H9 (cell line): ENCODE measurements at places on chromosomes 2 and 18.

- no peak for DNase-seq
Measured at GRCh38 chr2:208266553-208266893, 468 bp downstream of the PIKFYVE start.

DNA sequence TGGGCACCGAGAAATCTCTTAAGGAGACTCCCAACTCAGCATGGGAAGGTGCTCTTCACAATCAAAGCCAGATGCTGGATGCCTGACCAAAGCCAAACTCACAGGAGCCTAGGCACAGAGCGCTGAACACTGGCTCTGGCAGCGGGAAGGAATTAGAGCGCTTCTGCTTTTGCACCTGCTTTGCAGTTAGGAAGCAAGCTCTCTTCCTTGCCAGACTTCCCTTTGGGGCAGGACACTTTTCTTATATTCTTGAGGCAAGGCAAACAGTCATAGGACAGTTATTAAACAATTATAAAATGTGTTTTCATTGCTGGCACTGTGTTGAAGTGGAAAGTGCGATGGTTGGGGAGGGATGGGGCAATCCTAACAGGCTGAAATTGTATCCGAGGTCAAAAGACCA, 79.6 kb upstream of the DNMT3A start:
- DNase-seq: no peak

- no peak for DNase-seq
Measured at GRCh38 chr18:70041459-70042050, 93.9 kb upstream of the CD226 start.

- no peak for DNase-seq
Measured at GRCh38 chr2:233079473-233079877, 19.3 kb downstream of the INPP5D start.

- no peak for DNase-seq
Measured at GRCh38 chr2:95695613-95696012, 103.8 kb downstream of the TRIM43 start.

DNA sequence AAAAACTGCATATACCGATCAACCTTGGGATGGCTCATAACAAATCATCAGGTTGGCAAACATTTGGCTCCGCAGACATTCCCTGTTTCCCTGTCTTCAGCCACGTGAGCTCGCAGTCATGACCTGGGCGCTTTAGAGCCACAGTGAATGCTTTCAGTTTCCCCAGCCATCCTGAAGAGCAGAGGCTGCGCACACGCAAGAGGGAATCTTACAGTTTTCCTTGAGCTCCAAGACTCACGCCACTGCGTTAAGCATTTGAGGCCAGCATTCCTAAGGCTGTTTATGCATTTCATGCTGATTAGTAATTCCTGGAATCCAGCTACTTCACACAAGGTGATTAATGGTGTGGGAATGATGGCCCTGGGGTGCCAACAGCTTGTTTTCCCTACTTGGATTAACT, 95.1 kb downstream of the MTCL1 start:
- peak; percentile 56 for DNase-seq

GRCh38 chr2:146481629-146482028, 1363.2 kb upstream of the ACVR2A start:
- no peak for DNase-seq

GRCh38 chr2:6945087-6945813, 28.0 kb downstream of the RNF144A start:
- no peak for DNase-seq

GRCh38 chr2:121086450-121086849, 198.6 kb downstream of the TFCP2L1 start:
- no peak for DNase-seq

GRCh38 chr2:13676269-13676668, 956.2 kb upstream of the LRATD1 start:
- no peak for DNase-seq

- DNase-seq: no peak
Measured at GRCh38 chr18:34837769-34838272, 127.7 kb downstream of the DTNA start.

DNA sequence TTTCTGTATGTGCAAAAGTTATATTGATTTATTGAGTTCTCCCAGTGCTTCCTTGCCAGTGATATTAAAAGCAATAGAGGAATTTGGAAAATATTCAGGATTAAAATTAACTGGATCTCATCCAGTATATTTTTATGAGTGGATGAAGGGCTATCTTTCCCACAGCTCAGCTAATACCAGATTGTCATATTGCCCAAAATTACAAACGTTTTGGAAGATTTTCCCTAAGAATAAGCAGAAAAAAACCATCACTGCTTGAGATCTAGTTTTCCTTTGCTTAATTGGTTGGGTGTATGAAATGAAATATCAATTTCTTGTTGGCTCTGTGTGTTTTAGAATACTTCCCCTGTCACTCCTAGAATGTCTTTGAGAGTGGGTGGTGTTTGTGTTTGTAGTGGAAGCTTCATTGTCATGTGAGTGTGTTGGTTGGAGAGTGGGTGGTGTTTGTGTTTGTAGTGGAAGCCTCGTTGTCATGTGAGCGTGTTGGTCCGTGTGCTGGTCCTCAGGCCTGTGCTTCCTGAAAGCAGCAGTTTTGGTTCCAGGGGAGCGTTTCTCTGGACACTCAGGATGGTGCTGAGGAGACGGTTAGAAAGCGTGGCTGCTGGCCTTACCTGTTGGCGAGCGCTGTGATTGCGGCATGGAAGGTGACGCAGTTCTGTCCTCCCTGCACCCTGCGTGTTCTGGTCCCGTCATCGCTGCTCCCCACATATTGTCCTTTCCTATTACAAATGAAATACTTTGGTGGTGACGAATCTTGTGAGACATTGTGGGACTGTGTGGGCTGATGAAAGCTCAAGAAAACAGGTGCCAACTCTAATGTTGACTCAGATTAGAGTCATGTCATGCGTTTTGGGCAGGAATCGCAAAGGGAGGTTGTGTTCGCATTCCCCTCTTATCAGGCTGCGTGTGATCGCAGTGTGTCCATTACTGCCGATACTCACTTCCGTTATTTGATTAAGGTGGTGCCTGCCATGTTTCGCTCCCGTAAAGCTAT, 12.4 kb downstream of the ASB1 start:
- no peak for DNase-seq

- no peak for DNase-seq
Measured at GRCh38 chr2:176793792-176794191, 418.8 kb upstream of the HNRNPA3 start.

- DNase-seq: no peak
Measured at GRCh38 chr18:21064347-21064746, 47.3 kb downstream of the ROCK1 start.

GRCh38 chr2:190486037-190486623, 48.4 kb downstream of the NEMP2 start:
- DNase-seq: no peak

GRCh38 chr2:29011418-29012060, 30.4 kb downstream of the TOGARAM2 start:
- no peak for DNase-seq

DNA sequence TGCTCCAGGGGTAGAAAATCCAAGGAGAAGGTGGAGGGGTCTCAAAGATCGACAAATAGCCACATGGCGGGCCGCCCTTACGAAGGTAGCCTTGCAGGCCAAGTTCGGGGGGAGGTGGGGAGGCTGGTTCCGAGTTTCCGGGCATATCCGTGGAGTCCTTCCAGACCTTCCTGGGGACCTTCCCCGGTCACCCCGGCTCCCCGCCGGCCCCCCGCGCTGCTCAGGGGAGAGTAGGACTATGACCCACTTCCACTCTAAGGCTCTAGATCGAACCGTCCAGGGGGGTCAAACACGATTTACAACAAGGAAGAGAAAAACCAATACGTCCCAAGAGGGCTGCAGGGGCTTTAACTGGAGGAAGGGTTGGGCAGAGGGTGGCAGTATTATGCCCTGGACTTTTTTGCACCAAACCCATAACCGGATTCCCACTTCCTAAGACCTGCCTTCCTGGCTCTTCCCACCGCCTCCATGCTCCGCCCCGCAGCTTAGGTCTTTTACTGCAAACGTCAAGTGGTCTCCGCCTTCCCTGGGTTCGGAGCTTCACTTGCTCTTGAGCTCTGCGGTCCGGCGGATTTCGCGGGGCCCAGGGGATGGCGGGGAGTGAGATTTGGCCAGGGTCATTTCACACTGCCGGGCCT, 779 bp upstream of the LYPD6 start:
- peak; percentile 82 for DNase-seq

- DNase-seq: no peak
Measured at GRCh38 chr2:126975671-126976655, 77.3 kb downstream of the TEX51 start.

DNA sequence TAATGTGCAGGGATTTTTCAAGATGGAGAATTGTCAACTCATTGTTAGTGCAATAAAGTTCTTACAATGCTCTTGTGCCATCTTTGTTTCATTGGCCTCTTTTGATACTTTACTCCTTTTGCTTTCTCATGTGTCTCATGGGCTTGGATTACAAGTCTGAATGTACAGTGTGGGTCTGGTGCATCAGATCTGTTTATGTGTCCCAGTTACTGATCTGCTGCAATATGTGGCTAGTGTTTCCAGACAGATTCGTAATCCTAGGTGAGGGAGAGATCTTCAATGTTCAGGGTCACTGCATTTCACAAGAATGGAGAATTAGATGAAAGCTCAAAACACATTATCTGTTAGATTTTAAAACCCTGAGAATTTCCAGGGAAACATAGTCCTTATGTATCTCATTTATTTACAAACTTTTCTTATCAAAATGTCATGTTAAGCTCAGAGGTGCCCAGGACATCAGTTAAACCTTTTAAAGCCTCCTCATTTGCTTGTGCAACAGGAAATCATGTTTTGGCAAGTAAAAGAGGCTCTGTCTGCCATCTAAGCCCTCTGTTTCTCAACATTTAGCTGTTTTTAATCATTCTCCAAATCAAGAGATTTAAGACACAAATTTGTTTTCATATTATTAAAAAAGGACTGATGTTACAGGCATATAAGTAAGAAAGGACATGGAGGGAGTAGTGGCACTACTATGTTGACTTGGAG, 108.1 kb downstream of the NUP35 start:
- no peak for DNase-seq
